ENCODE measurements at places on chromosomes 6 and 20.
A peak's percentile ranks its signal among the peaks of the same experiment; 100 is the strongest.

DNA sequence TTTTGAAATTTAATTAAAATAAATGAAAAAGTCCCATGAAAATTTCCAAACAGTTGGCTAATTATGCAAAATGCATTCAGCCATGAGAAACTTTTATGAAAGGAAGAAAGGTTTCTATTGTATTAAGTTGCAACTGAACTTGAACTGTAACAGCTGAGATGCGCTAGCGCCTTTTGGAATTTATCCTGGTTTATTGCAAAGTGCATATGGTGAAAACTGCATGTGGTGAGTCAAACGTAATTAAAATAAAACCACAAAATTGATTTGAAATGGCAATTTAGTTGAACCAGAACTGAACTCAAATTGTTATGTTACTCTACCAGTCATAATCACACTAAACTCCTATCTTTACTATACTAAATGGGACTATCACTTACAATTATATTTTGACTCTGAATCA is 46.4 kb upstream of the COL21A1 start:
- DNase-seq = no peak

DNA sequence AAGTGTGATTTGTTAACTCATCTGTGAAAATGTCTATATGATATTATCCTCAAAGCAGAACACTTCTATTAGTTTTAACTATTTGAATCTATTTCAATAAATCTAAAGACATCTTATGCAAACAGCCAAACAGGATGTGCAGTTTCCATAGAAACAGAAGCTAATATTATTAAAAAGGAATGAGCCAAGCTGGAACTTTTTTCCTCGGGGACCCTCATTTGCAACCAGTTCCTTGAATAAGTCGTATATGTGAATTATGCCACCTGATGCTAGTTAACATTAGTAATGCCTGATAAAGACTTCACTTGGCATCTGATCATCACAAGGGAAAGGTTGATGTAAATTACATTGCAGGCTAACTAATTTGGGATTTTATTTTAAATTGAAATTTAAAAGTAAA is 216.9 kb upstream of the SMLR1 start:
- DNase-seq = no peak

GRCh38 chr20:36144336-36144735 is 10.2 kb upstream of the EPB41L1 start:
- DNase-seq = no peak

GRCh38 chr6:158816329-158816728 is 2.8 kb downstream of the EZR start:
- no peak for DNase-seq

- no peak for DNase-seq
Observed at GRCh38 chr20:237929-238328, 10.9 kb downstream of the DEFB129 start.

GRCh38 chr6:83702749-83703148 is 6.2 kb downstream of the SNAP91 start:
- DNase-seq = no peak

GRCh38 chr6:150636808-150637207 is 37.1 kb downstream of the PLEKHG1 start:
- no peak for DNase-seq

DNA sequence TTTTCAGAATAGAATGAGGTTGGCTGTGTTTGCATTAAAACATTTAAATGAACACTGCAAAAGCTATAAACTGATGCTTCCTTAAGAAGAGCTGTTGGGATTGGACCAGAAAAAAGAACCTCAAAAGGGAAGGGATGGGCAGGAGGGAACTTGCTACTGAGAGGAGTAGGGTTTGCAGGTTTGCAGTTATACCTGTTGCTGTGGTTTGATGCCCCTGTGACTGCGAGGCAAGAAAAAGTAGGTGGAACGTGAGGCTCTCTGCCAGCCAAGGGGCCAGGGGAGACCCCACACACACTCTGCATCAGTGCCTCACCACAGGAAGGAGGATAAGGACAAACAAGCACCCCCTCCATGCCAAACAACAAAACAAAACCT is 197.2 kb downstream of the BCAS1 start:
- DNase-seq = no peak

DNA sequence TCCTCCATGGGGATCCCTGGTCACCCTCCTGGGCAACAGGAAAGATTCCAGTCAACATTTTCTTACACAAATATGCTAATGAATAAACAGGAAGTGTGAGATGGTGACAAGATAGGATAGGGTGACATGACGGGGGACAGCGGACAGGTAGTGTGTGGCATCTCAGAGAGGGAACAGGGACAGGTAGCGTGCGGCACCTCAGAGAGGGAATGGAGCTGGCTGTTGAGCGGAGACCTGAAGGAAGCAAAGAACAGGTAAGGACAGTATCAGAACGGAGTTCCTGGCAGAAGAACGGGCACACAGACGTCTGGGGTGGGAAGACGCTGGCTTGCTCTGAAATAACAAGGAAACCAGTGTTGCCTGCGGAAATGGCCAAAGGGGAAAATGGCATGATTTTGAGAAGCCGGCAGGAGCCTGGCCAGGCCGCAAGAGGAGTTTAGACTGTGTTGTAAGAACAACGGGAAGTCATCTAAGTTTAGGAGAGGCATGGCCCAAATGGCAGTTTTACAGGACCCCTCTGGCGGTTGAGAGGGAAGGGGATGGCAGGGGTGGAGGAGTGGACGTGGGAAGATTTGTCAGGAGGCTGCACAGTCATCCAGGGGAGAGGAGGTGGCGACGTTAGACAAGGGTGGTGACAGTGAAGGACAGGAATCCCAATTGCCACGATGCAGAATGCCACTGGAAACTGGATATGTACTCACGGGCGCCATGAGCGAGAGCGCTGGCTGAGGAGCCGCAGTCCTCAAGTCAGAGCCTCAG is 111.6 kb downstream of the JPH2 start:
- no peak for DNase-seq

DNA sequence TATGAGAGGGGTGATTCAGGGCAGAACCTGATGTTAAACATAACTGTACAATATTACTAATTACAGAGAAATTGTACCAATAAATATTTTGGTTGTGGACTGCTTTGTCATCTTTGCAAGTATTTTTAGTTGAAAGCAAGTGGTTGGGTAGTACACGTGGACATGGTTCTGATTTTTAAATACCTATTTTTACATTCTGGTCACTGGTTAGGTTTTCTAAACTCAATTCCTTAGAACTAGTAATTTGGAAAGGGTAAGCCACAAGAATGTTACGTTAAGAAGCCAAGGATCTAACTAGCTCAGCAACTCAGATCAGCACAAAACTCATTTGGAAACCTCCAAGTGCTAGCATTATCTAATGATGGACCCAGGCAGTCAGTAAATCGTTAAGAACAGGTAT is 2.7 kb downstream of the EPB41L2 start:
- no peak for DNase-seq

- no peak for DNase-seq
Observed at GRCh38 chr6:14883921-14884320, 361.9 kb upstream of the JARID2 start.

DNA sequence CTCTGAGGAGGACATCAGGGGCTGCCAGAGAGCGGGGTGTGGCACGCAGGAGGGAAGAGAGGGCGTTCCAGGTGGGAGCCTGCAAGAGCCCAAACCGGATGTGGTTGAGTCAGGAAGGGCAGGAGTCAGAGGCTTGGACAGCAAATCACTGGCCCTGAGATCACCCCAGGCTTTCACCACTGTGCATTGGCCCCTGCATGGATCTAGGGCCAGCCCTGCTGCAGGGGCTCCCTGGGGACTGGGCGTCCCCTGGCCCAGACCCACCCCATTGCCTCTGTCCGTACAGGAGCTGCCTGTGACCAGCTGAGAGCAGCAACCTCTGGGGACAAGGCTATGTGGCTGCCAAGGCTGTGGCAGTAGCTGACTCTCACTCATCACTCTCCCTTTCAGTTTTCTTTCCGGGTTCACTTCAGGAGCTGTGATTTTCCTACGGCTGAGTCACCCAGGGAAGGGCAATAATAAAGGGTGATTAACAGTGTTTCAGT is 33.9 kb downstream of the KCNK17 start:
- no peak for DNase-seq

- DNase-seq = no peak
Observed at GRCh38 chr6:2514965-2515543, 235.7 kb downstream of the MYLK4 start.

GRCh38 chr6:330948-331347 is 38.7 kb downstream of the DUSP22 start:
- DNase-seq = no peak

- DNase-seq = no peak
Observed at GRCh38 chr6:17630511-17631073, 30.5 kb downstream of the FAM8A1 start.

GRCh38 chr20:48285656-48286055 is 500.4 kb upstream of the SULF2 start:
- no peak for DNase-seq

- DNase-seq = peak; percentile 11
Observed at GRCh38 chr6:22062807-22063408, 233.9 kb downstream of the PRL start.

GRCh38 chr6:155380666-155381332 is 66.5 kb upstream of the TFB1M start:
- DNase-seq = no peak

DNA sequence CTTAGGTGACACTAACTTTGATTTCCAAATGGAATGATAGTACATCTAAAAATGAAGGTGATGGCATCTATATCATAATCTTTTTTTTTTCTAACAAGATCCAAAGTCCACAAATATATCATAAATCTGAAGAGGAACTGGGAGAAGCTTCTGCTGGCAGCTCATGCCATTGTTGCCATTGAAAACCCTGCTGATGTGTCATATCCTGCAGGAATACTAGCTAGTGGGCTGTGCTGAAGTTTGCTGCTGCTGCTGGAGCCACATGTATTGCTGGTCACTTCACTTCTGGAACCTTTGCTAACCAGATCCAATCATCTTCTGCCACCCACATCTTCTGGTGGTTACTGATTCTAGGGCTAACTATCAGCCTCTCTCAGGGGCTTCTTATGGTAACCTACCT is 27.4 kb upstream of the KHDC1 start:
- no peak for DNase-seq

GRCh38 chr20:63861981-63862901 is 943 bp downstream of the ABHD16B start:
- no peak for DNase-seq

DNA sequence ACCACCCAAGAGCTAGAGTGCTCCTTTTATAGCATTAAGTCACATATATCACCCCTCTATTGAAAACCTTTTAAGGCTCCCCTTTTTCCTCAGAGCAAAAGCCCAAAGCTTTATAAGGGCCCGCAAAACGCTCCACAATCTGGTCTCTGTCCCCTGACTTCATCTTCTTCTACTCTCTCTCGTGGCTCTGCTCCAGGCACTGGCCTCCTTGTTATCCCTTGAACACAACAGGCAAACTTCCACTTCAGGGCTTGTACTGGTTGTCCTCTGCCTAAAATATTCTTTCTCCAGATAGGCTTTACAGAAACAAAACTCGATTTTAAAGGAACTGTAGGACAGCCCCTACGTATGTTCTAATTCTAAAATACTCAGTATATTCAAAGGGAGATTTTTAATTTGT is 44.0 kb upstream of the SPDEF start:
- DNase-seq = no peak

GRCh38 chr6:144781836-144782235 is 496.7 kb downstream of the UTRN start:
- no peak for DNase-seq

DNA sequence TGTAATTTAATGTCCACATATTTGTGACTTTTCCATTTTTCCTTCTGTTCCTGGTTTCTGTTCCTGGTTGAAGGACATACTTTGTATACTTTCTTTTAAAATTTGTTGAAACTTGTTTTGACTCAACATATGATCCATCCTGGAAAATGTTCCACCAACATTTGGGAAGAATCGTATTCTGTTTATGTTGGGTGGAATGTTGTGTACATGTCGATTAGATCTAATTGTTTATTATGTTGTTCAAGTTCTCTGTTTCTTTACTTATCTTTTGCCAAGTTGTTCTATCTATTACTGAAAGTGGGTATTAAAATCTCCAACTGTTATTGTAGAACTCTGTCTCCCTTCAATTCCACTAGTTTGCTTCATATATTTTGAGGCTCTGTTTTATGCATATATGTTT is 27.7 kb upstream of the DUSP22 start:
- DNase-seq = no peak

DNA sequence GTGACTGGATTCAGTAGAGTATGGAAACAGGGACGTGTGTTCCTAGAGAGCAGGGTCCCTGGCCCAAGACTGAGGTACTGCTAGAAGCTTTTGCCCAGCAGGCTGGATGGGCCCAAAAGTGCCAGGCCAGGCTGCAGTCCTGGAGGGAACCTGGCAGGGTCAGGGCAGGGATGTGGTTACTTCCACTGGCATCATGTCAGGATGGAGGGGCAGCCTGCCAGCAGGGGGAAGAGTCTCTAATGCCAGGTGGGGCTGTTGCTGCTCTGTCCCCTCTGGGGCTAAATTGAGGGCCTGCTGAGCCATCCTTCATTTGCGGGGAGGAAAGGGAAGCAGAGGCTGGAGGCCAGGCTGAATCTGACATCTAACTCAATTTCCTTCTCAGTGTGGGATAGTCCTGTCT is 17.2 kb downstream of the ZDHHC14 start:
- no peak for DNase-seq

GRCh38 chr6:165616116-165616515 is 46.9 kb downstream of the PDE10A start:
- no peak for DNase-seq

GRCh38 chr20:43946206-43946491 is 31.5 kb downstream of the TOX2 start:
- DNase-seq = no peak

GRCh38 chr6:155771822-155772221 is 316.2 kb upstream of the NOX3 start:
- no peak for DNase-seq

GRCh38 chr6:117137711-117138110 is 127.6 kb upstream of the VGLL2 start:
- no peak for DNase-seq

GRCh38 chr6:105001906-105002305 is 45.0 kb downstream of the LIN28B start:
- DNase-seq = no peak

- no peak for DNase-seq
Observed at GRCh38 chr6:26124781-26125685, 37.8 kb downstream of the HFE start.

- peak; percentile 50 for DNase-seq
Observed at GRCh38 chr20:48668451-48668946, 159.3 kb downstream of the PREX1 start.

DNA sequence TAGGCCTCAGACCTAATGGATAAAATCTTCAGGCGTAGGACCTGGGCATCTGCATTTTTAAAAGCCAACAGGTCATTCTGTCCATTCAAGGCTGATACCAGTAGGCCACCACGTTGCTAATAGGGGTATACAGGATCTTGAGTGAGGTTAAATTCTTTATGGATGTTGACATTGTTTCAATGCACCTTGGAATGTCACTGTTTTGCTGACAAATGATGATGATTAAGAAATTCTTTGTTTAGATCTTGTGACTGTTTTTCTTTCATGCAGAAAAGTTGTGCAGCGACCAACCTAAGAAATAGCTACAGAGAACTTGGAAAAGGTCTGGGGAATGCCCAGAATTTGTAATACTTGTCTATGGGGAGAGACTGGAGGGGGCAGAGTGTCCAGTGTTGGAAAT is 101.1 kb upstream of the CLDN20 start:
- no peak for DNase-seq

GRCh38 chr6:158237656-158238055 is 69.5 kb downstream of the GTF2H5 start:
- no peak for DNase-seq

- no peak for DNase-seq
Observed at GRCh38 chr20:56760610-56761009, 131.5 kb downstream of the TFAP2C start.

GRCh38 chr6:7440476-7440875 is 50.9 kb downstream of the RIOK1 start:
- no peak for DNase-seq
